CD4-positive, alpha-beta T cell treated with Interleukin-21 for 1 hour (primary cell): ENCODE measurements at places on chromosomes 13 and 19.

GRCh38 chr19:43678512-43679261 lies 8.7 kb upstream of the PLAUR start:
- no peak for DNase-seq

GRCh38 chr19:19385896-19386869 lies 19.3 kb upstream of the GATAD2A start:
- peak; percentile 42 for DNase-seq

DNA sequence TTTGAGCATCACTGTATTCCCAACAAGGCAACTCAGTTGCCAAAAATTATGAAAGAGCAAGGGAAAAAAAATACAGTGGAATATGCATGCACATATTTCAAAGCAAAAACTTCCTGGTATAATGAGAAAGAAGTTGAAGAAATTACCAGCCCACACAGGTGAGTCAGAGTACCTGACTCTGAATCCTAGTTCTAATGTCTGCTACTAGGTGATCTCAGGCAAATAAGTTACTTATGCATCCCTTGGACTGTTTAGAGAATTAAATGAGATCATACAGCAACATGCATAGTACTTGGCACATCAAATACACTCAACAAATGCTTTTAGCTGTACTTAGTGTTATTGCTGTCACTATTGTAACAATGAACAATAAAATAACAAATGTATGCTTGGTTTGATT lies 144.9 kb downstream of the MIPEP start:
- no peak for DNase-seq

GRCh38 chr13:33060815-33061214 lies 44.6 kb downstream of the KL start:
- no peak for DNase-seq

- no peak for DNase-seq
These were observed 253.0 kb downstream of the PCDH9 start for GRCh38 chr13:66977161-66977560.

- DNase-seq: no peak
These were observed 218.4 kb upstream of the TMTC4 start for GRCh38 chr13:100892981-100893380.

DNA sequence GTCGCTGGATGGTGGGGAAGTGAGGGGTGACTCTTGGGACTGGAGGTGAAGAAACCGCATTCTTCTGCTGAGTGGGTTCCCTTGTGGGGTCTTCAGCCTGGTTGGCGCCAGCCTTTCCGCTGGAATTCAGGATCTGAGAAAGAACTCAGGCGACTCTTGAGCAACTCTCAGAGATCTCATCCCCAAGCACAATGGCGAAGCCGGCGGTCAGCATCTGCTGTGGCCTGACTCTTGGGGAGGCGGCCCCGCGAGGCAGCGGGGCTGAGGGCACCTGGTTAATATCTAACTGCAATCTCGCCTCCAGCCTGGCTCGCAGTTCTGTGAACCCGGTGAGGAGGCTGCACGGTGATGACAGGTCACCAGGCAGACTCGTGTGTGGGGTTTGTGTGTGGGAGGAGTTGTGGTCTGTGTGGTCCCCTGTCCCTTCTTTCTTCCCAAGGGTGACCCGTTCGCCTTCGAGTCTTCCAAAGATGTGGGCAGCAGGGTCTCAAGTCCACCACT lies 883 bp downstream of the ZNF441 start:
- DNase-seq: peak; percentile 28

DNA sequence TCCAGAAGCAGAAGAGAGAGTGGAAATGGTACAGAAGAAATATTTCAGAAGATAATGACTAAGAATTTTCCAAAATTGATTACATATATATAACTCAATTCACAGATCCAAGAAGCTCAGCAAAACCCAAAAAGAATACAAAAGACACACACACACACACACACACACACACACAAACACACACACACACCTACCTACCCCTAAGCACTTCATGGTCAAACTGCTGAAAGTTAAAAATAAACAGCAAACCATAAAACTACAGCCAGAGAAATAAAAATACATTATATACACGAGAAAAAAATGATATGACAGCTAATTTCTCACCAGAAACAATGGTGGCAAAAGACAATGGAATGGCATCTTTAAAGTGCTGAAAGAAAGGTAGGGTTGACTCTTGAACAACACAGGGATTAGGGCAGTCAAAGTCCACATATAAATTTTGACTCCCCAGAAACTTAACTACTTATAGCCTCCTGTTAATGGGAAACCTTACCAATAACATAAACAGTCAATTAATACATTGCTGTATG lies 49.2 kb downstream of the DIAPH3 start:
- no peak for DNase-seq

- no peak for DNase-seq
These were observed at the start of gene TBCB for GRCh38 chr19:36115453-36116343. Gene TBCB (plus strand): TSS chr19:36115468. CDS start chr19:36115561, 93 bp downstream.
